Caudate nucleus (tissue), 63 donors: ENCODE measurements at places on chromosomes 7 and 10.

DNA sequence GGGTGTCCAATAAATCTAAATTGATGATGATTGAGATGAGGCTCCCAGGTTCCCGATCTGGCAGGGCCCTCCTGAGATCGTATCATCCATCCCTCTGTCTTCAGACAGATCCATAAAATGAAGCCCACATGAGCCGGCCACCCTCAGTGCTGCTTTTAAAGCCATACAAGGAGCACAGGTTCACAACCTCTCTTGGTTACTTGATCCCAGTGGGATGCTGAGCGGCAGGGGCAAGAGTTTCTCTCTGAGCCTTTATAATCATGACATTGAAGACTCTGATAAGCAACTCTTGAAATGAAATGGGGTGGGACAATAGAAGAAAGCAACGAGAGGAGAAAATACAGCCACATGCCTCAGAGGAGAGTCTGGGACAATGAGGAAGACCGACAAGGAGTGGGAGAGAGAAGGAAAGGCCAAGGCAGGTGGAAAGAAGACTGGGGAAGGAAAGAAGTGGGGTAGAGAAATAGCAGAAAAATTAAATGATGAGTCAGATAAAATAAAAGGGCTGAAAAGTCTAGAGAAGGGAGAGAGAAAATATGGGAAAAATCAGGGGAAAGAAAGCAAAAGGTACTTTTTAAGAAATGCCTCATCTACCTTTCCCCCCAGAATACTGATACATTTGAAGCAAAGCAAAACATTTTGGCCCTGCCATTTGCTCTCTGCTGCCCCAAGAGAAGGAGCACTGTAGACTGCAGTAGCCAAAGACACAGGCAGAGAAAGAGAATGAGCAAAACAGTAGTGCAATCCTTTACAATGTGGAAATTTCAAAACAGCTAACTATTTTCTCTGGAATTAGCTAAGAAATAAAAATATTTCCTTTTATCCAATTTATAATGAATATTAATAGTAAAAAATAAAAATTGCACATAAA is 14.6 kb downstream of the GBX1 start:
- no peak for DNase-seq

DNA sequence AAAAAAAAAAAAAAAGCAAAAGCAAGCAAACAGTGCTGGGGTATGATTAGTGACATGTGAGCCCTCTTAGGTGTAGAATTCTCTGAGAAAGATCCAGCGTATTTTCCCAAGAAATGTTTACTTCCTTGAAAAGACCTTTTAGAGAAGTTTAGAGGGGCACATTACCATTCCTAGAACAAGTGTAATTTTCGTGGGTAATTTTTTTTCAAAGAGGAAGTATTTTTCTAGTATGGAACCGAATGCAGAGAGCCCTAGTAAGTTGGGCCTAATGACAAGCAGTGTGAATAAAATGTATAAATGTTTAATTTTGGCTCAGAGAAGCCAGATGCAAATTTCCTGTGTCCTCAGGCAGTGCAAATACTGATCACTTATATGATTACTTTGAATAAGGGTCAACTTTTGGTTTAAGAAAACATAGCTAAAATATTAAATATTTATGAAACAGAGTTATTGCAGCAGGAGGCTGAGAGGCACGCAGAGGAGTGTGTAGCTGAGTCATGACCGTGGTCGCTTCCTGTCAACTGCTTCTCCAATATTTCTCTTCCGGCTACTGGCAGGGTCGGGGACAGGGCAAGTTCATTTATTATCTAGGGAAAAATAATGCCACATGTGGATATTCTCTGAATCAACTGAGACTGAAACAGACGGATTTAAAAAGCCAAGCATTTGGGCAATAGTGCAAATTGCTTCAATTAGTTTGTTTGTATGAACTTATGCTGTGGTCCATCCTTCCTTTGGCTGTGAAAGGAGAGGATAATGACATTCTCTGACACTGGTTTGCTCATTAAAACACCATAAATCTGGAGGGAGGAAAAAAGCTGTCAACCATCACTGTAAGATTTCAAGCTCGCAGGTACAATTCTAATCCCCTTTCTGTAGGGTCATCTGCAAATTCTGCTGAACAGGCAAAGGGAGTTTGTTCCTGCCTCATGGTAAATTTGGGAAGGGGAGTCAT is 495.2 kb downstream of the GLRX3 start:
- no peak for DNase-seq

DNA sequence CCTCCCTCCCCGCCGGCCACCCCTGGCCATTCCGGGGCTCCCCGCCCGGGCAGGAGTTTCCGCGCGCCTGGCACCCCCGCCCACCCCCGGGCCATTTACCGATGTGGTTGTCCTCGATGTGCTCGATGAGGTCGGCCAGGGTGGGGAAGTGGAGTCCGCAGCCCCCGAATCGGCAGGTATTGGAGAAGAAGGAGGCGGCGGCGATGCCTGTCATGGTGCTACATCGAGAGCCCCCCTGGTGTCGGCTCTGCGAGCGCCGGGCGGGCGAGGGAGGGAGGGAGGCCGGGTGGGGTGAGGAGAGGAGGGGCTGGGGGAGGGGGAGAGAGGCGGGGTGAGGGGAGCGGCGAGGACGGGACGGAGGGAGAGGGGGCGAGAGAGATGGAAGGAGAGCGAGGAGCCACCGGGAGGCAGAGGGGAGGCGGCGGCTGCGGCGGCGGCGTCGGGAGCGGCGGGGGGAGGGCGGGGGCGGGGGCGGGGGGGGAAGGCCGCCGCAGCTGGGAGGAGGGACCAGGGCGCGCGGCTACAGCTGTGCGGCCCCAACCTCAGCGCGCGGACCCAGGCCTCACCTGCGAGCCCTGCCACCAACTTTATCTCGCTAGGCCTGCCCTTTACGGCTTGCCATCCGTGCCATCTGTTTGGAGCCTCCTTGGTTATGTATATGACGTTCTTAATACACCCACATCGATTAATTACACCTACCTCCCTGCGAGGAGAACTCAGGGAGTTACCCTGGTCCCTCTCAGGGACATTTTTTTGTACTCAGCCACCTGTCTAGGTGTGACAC is at the start of gene JAZF1:
Gene JAZF1 (minus strand): TSS at position 432 of the 784 bp plus-strand sequence.
- DNase-seq, result no peak

DNA sequence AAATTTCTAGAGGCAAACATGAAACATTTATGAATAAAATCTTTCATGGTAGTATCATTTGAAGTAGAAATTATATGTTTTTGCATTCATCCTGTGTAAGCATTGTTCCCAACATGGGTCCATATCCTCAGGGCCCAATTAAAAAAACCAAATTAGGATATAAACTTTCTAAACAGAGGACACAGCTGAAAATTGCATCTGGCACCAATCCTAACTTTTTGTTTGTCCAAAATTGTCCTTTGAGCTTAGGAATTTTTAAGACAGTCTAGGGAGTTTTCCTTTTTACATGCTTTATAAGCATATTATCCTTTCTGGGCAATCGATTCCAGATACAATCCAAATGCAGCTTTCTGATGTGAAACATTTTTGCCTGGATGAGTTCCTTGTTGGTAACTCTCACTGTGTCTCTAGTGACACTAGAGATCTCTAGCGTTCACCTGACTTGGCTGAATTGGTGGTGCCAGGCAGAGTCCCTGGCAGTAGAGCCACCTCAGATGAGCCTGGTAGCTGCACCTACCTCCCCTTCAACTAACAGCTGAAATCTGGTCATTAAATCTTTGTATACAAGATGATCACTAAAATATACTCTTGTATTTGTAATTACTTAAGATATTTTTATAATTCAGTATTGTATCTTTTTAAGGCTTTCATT is 137.6 kb upstream of the SAMD8 start:
- no peak for DNase-seq
